ENCODE measurements at places on chromosomes 11 and 22. TPM values are rescaled to one million over a fixed set of nuclear protein-coding genes. Genes with fewer than 3 reads are reported as not detected.

PARVB gene
- 44.7 TPM for total RNA-seq

TST gene
- 48.3 TPM for total RNA-seq

MFNG gene
- 71.0 TPM for total RNA-seq

B3GAT1 gene
- total RNA-seq: 1.4 TPM

TMEM135 gene
- total RNA-seq: 22.3 TPM

ANKK1 gene
- total RNA-seq: 0.41 TPM

FERMT3 gene
- total RNA-seq: 92.0 TPM

OR5B21 gene
- not detected for total RNA-seq

SLC22A8 gene
- total RNA-seq: not detected

KCNJ5 gene
- total RNA-seq: 12.9 TPM

OR2D2 gene
- not detected for total RNA-seq

SCT gene
- not detected for total RNA-seq

HBG2 gene
- 0.89 TPM for total RNA-seq

TYMP gene
- 151 TPM for total RNA-seq

SCUBE2 gene
- 7.1 TPM for total RNA-seq

POU2AF1 gene
- total RNA-seq: 3.4 TPM

TSGA10IP gene
- not detected for total RNA-seq

DCHS1 gene
- total RNA-seq: 23.2 TPM

PLEKHB1 gene
- total RNA-seq: 35.4 TPM

TREH gene
- total RNA-seq: 0.30 TPM

OR5P2 gene
- 2.2 TPM for total RNA-seq

Measured in lower lobe of right lung (tissue), 2 donors.